Activated T-cell treated with anti-CD3 and anti-CD28 coated beads, Interleukin-2, amount 50 U/mL, for 4 hours (primary cell): ENCODE measurements at places on chromosomes 16 and 17. TPM values are rescaled to one million over a fixed set of nuclear protein-coding genes. Genes with fewer than 3 reads are reported as not detected.

- no peak for DNase-seq
Measured at GRCh38 chr17:58268326-58268725, 12.4 kb downstream of the MPO start.

The KRTAP1-1 gene
- total RNA-seq, result not detected

The EVPL gene
- total RNA-seq, result 0.11 TPM

DNA sequence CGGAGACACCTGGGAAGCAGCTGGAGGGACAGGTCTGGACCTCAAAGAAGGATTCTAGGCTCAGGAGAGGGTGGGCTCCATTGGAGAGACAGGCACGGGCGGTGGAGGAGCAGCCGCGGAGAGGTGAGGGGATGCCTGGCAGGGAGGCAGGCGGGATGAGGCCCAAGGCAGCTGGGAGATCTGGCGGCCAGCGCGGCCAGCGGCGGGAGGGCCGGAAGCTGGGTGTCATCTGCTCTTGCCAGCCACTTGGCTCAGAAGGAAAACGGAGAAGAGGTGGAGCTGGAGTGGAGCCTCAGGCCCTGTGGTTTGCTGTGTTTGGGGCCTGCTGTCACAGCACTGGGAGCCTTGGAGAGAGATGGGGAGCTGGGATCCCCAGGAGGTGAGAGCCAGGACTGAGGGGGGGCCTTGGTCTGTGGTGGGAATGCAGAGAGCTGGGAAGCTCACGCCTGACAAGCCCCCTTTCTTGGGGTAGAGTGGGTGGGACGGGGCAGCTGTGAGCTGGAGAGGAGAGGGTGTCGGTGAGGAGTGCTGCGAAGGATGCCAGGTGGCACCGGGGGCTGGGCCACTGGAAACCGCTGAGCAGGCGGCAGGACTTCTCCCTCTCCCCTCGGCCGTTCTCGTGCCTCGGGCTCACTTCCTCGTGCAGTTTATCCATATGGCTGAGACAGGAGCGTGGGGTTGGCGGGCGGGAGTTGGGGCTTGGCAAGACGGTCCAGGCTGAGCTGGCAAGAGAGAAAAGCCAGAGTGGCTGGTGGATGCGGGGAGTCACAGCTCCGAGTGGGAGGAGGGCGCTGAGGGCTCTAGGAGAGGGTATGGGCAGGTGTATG lies 8.0 kb downstream of the TBC1D24 start:
- DNase-seq, result no peak

GRCh38 chr17:10071141-10071540 lies 127.3 kb downstream of the GAS7 start:
- DNase-seq, result no peak

The SOX15 gene
- 0.24 TPM for total RNA-seq

DNA sequence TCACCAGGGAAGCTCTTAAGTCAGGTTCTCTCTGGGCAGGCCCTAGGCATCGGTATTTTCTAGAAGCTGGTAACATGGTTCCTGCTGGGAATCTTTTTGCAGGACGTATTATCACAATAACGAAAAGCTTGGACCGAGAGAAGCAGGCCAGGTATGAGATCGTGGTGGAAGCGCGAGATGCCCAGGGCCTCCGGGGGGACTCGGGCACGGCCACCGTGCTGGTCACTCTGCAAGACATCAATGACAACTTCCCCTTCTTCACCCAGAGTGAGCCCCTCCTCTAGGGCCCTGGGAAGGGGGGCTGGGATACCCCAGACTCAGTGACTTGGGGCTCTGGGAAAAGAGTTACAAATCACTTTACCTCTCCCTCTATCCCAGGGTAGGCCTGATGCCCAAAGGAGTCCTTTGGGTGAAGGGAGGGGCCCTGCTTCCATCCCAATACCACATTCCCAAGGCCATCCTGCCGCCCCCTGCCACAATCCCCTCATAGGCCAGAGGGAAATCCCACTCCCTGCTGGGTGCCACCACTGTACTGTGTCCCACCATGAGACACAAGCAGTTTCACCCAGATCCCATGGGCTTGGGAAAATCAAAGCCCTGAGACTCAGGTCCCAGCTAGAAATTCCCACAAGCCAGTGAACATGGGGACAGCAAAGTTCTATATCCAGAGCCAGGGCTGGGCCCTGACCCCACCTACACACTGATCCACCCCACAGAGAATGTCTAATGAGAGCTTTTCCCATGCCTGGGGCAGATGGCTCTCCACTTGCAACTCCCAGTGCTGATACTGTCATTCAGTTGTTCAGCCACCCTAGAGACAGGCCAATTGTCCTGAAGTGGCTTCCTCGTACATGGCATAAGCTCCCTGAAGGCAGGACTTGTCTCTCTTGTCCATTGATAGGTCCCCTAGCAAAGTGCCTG lies 23.0 kb downstream of the CDH5 start:
- DNase-seq, result no peak

- DNase-seq, result no peak
Measured at GRCh38 chr16:65828296-65828695, 538.2 kb upstream of the CDH5 start.

- no peak for DNase-seq
Measured at GRCh38 chr16:84913315-84913714, 93.5 kb downstream of the CRISPLD2 start.

DNA sequence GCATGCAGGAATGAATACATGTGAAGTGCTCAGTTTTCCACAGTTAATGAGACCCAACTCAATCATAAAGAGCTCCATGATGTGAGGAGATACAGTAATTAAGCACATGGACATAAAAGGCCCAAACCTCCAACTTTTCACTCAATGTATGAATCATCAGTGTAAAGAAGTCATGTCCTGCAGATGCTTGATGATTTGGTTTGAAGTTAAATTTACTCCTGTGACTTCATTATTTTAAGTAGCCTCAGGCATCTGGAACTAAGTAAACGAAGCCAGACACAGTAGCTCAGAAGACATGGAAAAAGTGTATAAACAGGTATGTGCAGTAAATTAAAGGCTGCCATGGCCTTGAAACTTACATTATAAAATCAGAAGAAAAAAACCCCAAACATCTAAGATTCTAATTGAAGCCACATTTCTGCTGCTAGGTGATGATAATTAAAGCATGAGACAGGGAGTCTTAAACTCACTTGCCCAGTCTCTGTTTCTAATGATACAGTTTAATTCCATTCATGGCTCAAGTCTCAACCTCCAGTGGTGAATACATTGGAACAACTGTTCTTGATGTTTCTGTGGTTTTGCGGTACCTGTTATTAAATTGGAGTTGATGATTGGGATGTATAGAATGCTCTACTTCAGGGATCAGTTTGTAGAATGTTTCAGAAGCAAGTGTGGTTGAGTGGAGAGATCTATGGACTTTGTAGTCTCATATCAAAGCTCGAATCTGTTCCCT lies 28.9 kb upstream of the CCL2 start:
- no peak for DNase-seq

GRCh38 chr16:84821728-84822689 lies 2.2 kb downstream of the CRISPLD2 start:
- no peak for DNase-seq
